SIG-M5 (cell line): ENCODE measurements at places on chromosomes 4 and X.

GRCh38 chr4:55729351-55730279 is 90.0 kb upstream of the EXOC1L start:
- DNase-seq: no peak

GRCh38 chr4:146401274-146401673 is 120.5 kb downstream of the SLC10A7 start:
- no peak for DNase-seq

- no peak for DNase-seq
These were observed 24.1 kb upstream of the OCIAD2 start for GRCh38 chr4:48930654-48931053.

- no peak for DNase-seq
These were observed 39.6 kb downstream of the FGFBP1 start for GRCh38 chr4:15898902-15899301.

DNA sequence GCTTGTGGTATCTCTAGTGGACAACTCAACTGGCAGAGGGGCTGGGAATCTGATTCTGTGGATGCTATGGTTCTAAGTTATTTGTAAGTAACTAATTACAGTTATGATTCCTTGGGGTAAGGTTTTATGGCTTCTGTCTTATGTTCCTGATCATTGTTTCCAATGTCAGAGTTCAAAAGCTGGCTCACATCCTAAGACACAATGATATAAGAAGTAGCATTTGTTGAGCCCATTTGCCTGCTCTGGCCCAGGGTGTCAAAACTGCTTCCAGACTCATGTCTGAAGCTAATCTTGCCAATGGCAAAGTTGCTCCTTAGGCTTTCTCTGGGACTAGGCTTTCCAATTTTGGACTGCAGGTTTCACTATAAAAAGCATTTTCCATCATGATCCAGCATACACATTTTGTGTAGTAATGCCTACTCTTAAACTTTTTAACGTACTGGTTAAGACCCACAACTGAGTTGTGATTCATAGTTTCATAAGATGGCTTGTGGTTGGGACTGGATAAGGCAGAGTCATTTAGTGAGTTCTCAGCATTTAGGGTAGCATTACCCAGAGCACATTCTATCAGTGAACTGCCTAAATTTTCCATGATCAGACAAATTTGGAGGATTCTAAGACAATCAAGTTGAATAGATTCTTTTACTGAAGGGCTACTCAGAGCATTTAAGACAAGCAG is 50.0 kb downstream of the CCNI start:
- DNase-seq: no peak

DNA sequence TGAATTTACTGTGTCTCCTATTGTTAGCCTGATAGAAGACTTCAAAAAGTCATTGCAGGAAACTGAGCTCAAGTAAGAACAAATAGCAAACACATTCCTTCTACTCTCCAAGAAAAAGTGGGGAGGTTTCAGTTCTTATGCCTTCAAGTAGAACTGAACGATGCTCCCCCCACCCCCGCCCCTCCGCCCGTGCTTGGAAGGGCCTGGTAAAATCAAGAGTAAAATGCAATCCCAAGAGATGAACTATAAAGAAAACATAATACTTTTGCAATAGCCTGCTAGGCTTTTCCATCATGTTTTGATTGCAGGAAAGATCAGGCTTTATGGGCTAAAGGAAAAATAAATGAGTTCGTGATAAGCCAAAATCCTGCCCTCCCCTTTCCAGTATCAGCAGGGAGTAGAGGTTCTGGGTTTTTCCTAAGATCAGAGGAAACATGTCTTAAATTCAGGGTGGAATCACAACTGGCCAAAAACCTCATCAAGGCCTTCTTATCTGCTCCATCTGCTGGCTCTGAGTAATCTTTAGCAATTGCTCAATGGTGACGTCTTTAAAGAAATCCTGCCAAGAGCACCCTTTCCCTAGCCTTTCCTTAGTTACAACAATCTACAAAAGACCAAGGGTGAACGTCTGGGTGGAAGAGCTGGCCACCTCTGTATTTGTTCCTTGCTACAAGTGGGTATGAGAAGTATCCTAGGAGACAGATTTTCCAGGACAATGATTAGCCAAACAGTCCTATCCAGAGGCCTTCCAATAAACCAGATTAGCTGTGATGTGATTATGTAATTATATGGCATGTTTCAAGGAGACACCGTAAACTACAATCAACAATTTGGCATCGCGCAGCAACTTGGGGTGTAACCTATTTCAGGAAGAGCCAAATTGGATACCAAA is 66.3 kb upstream of the FAM9C start:
- no peak for DNase-seq
